ENCODE measurements at places on chromosomes 7 and 10.
A peak's percentile ranks its signal among the peaks of the same experiment; 100 is the strongest.

- DNase-seq: no peak
- H3K27me3 ChIP-seq: no peaks in the 10 kb centered on the region
- no peak overlapping the region for H3K4me3 ChIP-seq
Measured at GRCh38 chr7:116988363-116988989, 35.2 kb downstream of the ST7 start.

GRCh38 chr10:61592581-61592980 lies 70.1 kb upstream of the CABCOCO1 start:
- no peaks in the 10 kb centered on the region for H3K27me3 ChIP-seq
- H3K4me3 ChIP-seq: peak overlapping the region; percentile 43
- H3K27ac ChIP-seq: no peak overlapping the region

DNA sequence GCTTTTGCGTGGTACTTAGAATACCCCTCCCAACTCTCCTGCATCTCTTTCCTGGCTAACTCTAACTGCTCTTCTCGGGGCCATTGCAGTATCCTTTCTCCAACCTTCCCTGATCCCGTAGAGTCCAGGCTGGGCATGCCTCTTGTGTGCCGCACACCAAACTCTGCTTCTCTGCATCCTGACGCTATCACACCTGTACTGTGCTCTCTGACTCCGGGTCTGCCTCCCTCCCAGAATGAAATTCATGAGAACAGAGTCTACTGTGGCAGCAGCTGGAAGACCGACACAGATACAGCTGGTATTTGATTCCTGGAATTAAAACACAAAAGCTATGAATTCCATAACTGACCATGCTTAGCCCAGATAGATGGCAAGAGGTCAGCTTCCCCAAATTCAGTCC lies 60.9 kb downstream of the C10orf67 start:
- 0 out of 2 replicates have a peak, but pooled peaks cover 2% of the 10 kb centered on the region for H3K4me1 ChIP-seq
- H3K27ac ChIP-seq: no peak overlapping the region
- H3K4me3 ChIP-seq: no peak overlapping the region

GRCh38 chr10:18109341-18109870 lies 30.8 kb upstream of the CACNB2 start:
- no peaks in the 10 kb centered on the region for H3K4me1 ChIP-seq
- no peak overlapping the region for H3K4me3 ChIP-seq
- DNase-seq: no peak

DNA sequence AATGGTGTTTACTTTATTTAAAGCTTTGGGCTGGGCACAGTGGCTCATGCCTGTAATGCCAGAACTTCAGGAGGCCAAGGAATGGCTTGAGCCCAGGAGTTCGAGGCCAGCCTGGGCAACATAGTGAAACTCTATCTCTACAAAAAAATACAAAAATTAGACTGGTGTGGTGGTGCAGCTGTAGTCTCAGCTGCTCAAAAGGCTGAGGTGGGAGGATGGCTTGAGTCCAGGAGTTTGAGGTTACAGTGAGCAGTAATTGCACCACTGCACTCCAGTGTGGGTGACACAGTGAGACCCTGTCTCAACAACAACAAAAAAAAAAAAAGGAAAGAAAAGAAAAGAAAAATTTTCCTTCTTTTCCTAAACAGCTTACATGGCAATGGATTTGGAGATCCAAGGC lies 22.0 kb downstream of the SLC16A9 start:
- no peak overlapping the region for H3K4me3 ChIP-seq
- H3K36me3 ChIP-seq: peaks cover 16% of the 10 kb centered on the region
- no peak for DNase-seq
- H3K4me1 ChIP-seq: no peaks in the 10 kb centered on the region

GRCh38 chr7:127365957-127366315 lies 26.6 kb downstream of the ZNF800 start:
- no peaks in the 10 kb centered on the region for H3K27me3 ChIP-seq
- H3K4me1 ChIP-seq: no peaks in the 10 kb centered on the region
- peaks cover 2% of the 10 kb centered on the region for H3K36me3 ChIP-seq
- H3K27ac ChIP-seq: no peak overlapping the region
- no peak for DNase-seq

DNA sequence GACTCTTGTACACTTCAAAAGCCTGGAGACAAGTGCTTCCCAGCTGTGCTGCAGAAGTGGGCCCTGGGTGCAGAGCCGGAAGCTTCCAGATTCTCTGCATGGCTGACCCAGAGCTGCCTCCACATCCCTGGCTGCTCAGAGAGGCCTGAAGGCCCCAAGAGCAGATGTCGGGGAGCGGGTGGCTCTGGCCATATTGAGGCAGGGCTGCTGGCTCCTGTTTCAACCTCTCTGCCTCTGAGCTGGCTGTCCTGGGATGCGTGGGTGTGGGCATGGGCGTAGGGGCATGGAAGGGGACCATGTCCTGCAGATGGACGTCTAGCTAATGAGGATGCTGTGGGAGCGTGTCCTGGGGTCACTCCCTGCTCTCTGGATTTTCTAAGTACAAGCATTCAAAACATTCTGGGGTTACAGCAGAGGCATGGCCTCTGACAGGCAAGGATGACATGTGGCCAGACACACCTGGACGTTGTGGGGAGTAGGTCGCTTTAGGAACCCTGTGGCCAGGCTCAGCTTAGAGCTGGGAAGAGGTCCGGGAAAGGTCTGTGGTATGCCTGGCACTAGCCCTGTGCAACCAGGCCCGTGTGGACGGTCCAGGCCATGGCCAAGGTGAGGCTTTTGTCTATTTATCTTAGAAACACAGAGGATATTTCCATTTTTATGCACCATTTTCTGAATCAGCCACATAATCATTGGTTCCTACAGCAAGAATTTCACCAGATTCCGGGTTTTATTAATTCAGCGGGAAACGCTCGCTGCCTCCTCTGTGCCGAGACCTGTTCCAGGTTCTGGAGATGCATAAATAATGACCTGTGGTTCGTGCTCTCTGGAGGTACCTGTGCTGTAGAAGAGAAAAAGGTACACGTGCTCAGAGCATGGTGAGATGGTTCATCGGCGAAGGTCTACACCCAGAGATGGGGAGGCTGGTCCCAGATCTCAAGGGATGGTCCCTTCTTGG lies 361.1 kb downstream of the GLRX3 start:
- H3K27ac ChIP-seq: no peak overlapping the region
- H3K27me3 ChIP-seq: no peaks in the 10 kb centered on the region
- DNase-seq: peak; percentile 17
- H3K36me3 ChIP-seq: no peaks in the 10 kb centered on the region

- no peaks in the 10 kb centered on the region for H3K27me3 ChIP-seq
- H3K4me1 ChIP-seq: no peaks in the 10 kb centered on the region
- no peak for DNase-seq
- H3K36me3 ChIP-seq: peaks cover 12% of the 10 kb centered on the region
- H3K4me3 ChIP-seq: no peak overlapping the region
- H3K27ac ChIP-seq: no peak overlapping the region
Measured at GRCh38 chr10:6119962-6120361, 31.1 kb downstream of the RBM17 start.

DNA sequence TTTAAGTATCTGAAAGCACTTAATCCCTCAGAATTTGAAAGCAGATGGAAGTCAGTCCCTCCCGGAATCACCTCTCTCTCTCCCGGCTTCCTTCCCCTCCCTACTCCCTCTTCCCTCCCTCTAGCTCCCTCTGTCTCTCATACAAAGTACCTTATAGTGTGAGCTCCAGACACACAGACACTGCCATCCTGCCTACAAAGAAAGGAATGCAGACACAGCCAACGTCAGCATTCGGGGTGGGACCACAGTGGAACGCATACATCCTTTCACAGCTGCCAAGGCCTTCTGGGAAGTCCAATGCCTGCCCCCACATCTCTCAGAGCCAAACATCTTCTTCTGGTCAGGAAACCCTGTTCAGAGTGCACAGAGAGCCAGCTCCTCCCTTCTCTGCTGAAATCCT lies 9.3 kb downstream of the NOD1 start:
- no peak overlapping the region for H3K4me3 ChIP-seq
- peak; percentile 90 for DNase-seq
- no peaks in the 10 kb centered on the region for H3K27me3 ChIP-seq
- H3K4me1 ChIP-seq: peaks cover 5% of the 10 kb centered on the region
- H3K36me3 ChIP-seq: no peaks in the 10 kb centered on the region
- no peak overlapping the region for H3K27ac ChIP-seq

DNA sequence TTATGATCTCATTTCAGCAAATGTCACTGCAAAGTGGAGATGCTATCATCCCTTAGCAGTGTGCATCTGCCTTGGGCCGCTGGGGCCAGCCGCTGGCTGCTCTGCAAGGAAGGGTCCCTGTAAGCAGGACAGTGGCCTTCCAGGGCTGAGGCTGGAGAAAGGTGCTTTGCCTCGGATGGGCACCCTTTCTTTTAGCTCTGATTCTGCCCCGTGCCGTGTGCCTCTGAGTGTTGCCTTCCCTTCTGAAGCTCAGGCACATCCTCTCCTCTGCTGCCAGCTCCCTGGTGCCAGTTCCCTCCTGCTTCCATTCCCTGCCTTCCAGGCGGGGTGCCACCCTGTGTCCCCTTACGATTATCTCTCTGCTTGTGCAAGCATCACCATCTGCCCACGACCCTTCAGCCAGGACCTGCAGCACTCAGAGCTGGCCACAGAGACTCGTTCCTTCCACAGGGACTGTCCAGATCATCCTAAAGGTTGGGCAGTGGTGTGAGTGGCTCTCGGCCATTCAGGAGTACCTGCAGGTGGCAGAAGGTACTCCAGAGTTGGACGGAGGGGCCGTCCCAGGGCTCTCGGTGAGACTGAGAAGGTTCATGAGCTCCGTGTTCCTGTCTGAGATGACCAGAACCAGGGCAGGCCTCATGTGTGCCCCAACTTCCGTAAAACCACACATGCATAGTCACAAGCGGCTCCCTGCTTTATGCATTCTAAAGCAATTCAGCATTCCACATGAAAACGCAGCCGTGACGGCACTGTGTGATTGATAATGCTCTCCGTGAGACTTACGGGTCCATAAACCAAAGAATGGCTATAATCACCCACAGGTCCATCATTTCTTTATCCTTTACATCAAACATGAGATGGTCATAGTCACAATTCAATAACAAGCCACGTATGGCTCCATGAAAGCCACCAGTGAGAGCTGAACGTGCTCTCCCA lies 371.4 kb downstream of the DNAJB6 start:
- no peak overlapping the region for H3K4me3 ChIP-seq

DNA sequence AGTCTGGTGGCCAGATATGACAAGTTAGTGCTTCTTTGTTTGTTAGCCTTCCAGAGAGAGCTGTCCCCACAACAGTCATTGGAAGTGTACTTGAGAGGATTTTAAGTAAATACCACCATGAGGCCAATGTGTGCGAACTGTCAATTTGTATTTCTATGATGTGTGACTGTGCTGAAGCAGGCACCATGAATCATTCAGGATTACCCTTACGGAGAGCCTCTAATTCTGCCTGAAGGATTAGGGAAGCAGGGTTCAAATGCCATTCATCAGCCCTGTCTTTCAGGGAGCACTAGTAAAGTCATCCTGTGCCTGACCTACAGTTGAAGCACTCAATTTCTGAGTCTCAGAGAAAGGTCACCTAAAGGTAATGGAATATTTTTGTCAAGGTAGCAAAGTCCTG lies 109.3 kb downstream of the GATA3 start:
- H3K27ac ChIP-seq: no peak overlapping the region
- H3K4me3 ChIP-seq: no peak overlapping the region
- H3K36me3 ChIP-seq: peaks cover 3% of the 10 kb centered on the region
- no peak for DNase-seq
- H3K27me3 ChIP-seq: no peaks in the 10 kb centered on the region

- peaks cover 4% of the 10 kb centered on the region for H3K4me1 ChIP-seq
- no peaks in the 10 kb centered on the region for H3K27me3 ChIP-seq
Measured at GRCh38 chr10:97711640-97712572, 1.6 kb upstream of the MARVELD1 start.

DNA sequence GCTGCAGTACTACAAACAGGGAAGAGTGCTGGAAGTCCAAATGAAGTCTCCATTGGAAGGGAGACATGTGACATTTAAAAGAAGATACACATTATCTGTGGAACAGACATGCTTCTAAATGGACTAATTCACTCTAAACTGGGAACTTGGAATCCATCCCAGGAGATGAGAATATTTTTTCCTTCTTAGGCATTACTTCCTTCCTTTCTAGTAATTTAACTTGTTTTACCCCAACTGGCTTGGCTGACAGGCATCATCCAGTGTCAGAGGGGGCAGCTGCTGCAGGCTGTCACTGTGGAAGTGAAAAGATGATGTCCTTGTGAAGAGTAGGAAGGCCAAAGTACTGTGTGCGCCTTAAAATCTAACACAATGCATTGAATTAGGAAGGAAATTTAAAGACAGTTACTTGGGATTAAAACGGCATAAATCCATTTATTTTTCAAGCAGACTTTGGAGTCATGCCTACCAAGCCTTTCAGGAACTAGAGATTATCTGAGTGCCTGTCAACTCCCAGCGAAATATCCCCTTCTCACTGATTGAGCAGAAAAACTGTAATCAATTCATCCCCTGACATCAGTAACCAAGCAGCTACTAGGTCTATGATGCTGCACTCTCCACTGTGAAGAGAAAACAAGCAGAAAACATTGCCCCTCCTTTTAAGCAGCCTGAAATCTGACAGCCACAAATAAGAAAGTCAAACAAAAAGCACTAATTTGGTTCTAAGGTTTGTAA lies 161.2 kb downstream of the DGKI start:
- H3K27me3 ChIP-seq: no peaks in the 10 kb centered on the region
- no peak overlapping the region for H3K27ac ChIP-seq
- no peaks in the 10 kb centered on the region for H3K4me1 ChIP-seq
- no peaks in the 10 kb centered on the region for H3K36me3 ChIP-seq

DNA sequence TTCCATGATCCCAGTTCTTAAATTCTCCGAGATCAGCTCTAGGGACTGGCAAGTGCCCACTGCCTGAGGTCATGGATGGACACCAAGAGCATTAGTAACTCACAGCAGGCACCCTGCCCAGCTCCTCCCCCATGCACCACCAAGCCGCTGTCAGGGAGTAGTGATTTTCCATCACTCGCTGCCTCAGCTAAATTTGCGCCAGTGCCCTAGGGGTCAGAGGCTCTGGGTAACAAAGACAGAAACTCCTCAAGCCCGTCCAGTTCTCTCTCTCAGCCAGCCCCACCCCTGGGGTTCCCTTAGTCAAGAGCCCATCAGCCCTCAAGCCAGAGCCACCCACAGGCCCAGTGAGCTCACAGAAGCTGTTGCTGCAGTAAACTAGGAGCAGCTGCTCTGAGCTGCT lies 30.0 kb downstream of the PAX2 start:
- H3K4me3 ChIP-seq: no peak overlapping the region
- peaks cover 6% of the 10 kb centered on the region for H3K4me1 ChIP-seq
- peaks cover 2% of the 10 kb centered on the region for H3K36me3 ChIP-seq
- no peak overlapping the region for H3K27ac ChIP-seq

DNA sequence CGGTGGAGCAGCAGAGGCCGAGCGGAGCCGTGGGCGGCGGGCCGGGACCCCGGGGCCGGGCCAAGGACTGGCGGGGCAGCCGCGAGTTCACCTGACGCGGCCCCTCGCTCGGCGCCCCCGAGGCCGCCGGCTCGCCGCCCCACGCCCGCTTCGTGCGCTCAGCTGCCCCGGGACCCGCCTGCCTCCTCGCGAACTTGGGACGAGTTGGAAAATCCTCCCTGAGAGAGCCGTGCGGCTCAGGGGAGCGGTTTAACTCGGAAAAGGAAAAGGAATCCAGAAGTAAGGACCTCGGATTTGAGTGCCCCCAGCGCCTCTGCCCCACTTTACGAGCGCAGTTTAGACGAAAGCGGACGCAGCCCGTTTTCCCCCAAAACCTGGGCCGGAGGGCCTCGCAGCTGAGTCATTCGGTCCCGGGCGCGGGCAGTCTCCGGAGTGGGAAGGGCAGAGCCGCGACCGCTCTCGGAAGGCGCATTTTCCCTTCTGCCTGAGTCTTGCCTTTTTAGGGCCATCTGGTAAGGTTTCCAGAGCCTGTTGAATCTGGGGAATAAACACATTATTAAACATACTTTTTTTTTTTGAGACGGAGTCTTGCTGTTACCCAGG lies 744 bp downstream of the CREM start:
- peak overlapping the region; percentile 78 for H3K27ac ChIP-seq
- peak overlapping the region; percentile 86 for H3K4me3 ChIP-seq
- no peak for DNase-seq

- no peaks in the 10 kb centered on the region for H3K36me3 ChIP-seq
- H3K4me3 ChIP-seq: no peak overlapping the region
- peaks cover under 1% of the 10 kb centered on the region for H3K27me3 ChIP-seq
Measured at GRCh38 chr10:111072232-111072631, 4.6 kb upstream of the ADRA2A start.
